ENCODE measurements at places on chromosomes 3 and 15.
A peak's percentile ranks its signal among the peaks of the same experiment; 100 is the strongest.

DNA sequence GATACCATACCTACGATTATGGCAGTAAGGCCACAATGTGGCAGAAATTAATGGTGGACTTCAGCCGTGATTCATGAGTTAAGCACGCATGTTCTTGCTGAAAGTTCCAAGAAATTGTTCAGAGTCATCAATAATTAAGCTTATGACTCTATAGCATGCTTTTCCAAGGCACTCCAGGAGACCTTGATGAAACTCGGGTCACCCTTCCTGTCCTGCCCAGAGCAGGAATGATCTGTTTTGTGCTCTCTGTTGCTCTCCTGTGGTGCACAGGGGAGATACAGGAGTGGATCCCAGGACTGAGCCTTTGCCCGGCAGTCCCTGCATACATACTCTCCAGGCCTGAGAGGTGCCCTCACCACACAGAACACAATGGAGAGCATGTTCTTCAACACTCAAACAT lies 141.6 kb upstream of the SLC2A2 start:
- no peak for DNase-seq

DNA sequence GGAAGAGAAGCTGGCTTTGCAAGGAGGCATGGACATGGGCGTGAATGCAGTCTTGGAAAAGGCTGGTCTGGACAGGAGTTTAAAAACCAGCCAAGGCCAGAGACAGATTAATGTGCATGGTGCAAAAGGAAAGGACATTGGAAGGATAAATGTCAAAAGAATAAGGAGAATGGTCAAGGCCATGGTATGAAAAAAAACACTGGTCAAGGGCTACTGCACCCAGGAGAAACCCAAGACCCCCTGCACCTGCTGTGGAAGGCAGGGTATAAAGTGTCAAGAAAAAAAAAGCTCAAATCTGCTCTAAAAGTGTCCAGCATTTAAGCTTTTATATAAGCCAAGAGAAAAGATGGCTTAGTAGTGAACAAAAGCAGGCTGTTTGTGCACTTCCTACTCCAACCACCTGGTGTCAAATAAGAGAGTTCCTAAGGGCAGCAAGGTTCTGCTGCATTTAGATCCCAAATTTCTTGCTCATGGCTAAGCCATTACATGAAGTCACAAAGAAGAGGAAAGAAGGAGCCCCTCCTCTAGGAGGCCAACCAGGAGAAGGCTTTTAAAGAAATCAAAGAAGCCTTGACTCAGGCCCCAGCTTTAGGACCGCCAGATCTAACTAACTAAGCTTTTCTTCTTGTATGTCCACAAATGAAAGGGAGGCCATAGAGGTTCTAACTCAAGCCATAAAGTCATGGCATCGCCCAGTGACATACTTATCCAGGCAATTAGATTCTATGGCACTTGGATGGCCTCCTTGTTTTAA lies 16.9 kb downstream of the CCR4 start:
- no peak for DNase-seq

GRCh38 chr15:45548753-45549520 lies 26.4 kb upstream of the SLC30A4 start:
- DNase-seq: no peak

DNA sequence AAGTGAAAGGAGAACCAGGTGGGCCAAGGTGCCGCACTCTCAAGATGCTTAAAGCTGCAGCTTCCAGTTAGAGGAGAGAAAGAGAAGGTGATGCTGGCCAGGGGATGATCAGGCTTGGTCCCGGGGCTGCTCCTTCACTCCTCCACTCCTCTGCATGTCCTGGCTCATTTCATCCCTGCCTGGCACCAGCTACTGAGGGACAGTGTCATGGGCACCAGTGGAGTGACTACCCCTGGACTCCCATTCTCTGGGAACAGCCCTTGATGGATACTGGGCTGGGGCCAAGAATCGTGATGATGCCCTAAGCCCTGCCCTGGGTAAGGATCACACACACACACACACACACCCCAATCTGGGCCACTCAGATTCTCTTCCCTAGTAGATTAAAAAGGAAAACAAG lies 243.7 kb downstream of the UACA start:
- no peak for DNase-seq

GRCh38 chr3:129343643-129344360 lies 65.1 kb downstream of the HMCES start:
- no peak for DNase-seq

- DNase-seq: no peak
Measured at GRCh38 chr3:195081242-195081963, 189.6 kb downstream of the XXYLT1 start.

DNA sequence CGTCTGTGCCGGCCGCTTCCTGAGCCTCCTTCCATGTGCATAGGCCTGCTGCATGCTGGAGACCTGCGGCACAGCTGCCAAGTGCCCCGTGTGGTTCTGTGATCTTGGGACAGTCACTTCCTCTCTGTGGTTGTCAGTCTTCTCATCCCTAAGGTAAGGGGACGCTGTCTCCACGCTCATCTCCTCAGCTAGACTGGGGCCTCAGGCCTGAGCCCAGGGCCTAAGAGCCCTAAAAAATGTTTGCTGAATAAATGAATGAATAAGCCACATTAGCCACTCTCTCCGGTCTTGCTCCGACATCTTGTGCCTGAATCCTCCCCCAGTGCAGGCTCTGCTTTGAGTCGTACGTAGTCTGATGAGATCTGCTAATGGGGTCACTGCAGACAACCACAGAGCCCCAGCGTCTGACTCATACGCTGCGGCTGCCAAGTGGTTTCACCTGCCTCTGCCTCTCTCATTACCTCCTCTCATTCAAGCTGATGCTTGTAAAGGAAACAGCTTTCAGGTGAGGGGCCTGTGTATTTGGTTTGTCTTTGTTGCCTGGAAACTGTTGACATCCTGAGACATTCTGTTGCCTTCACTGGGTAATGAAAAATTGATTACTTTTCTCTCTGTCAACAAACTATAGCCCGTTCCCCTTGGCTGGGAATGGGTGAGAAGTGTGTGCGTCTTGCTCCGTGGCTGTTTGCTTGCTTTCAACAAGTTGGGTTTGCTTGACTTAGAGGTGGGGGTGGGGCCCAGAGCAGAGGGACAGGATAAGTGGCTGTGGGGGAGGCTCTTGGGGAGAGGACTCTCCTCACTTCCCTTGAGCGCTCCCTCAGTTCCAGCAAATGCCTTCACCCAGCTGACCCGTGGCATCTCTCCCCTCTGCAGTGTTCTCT lies 15.9 kb downstream of the RPLP1 start:
- DNase-seq: no peak

- no peak for DNase-seq
Measured at GRCh38 chr3:113266738-113267137, 55.4 kb downstream of the BOC start.

GRCh38 chr15:41115652-41116115 lies 396 bp downstream of the INO80 start:
- DNase-seq: no peak

DNA sequence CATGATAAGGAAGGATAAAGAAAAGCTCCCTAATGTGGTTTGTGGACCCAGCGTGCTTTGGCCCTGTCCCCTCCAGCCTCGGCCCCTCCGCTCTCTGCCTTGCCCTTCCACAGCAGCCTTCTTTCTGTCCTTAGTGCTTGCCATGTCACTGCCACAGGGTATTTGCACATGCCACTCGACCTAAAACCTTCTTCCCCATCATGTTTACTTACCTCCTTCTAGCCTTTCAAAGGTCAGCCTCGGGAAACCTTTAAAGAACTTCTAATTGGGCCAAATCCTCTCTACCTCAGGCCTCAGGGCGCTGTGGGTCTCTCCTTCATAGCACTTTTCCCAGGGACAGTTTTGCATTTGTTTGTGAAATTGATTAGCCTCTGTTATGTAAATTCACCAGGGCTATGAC lies 73.0 kb downstream of the SCN11A start:
- DNase-seq: no peak

GRCh38 chr3:194293546-194294198 lies 57.5 kb downstream of the CPN2 start:
- peak; percentile 5 for DNase-seq

- no peak for DNase-seq
Measured at GRCh38 chr15:51286816-51287215, 51.6 kb downstream of the CYP19A1 start.

DNA sequence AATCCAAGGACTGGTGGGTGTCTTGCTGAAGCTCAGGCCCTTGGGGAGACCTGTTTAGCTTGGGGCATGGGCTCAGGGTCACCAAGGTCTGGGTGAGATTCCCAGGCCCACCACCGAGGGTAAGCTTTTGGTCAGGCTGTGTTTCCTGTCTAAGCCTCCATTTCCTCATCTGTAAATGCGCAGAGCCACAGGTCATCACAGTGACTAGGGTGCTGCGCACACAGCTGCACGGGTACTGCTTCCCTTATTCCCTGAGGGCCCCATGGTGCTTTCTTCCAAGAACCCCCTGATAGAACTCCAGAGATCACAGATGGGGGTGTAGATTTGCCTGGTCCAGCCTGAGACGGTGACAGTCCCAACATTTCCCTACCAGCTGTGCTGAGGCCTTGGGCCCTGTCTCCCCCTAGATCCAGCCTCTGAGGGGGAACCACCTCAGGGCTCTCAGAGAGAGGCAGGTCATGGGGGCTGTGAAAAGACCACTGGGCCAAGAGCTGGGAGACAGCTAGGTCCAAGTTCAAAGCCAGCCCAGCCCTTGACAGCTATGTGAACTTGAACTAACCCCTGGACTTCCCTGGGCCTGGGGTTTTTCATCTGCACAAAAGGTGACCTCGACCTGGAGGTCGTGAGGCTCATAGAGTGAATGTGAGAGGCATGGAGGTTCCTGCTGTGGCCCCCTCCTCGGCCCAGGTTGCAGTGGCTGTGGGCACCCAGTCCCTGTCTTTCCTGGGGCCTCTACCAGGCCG lies 60.7 kb downstream of the SEMA3G start:
- DNase-seq: no peak

GRCh38 chr3:152229692-152230091 lies 39.0 kb upstream of the MBNL1 start:
- DNase-seq: no peak

DNA sequence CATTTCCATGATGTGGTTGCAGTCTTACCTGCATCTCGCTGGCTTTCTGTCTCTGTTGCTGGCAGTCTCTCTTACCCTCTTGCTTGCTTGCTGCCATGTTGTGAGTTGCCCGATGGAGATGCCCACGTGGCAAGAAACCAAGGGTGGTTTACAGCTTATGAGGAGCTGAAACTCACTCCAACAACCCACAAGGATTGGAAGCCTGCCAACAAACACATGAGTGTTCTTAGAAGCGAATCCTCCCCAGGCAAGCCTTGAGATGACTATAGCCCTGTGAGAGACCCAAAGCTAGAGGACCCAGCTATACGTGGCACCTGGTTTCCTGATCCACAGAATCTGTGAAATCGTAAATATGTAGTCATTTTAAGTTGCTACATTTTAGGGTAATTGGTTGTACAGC lies 490.9 kb upstream of the ADAMTS9 start:
- DNase-seq: no peak

DNA sequence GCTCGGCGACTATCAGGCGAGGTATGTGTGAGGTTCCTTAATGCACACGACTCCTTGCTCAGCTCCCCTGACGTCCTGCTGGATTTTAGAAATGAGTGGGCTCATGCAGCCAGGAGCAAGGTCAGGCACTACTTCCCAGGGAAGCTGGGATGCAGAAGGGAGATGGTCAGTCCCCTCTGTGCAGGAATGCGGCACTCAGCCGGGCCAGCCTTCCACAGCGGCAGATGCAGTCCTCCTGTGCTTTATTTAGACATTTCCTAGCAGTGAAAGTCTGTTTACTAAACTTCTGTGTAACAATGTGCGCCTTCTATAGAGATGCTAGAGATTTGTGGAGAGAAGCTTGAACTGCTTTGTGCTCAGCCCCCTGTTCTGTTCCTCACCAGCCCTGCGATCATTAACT lies 252.1 kb downstream of the SLCO3A1 start:
- no peak for DNase-seq
